Stimulated activated CD8-positive, alpha-beta memory T cell treated with anti-CD3 and anti-CD28 coated beads, Interleukin-2, amount 100 ng/mL, for 48 hours (primary cell): ENCODE measurements at places on chromosomes 11 and 22.

DNA sequence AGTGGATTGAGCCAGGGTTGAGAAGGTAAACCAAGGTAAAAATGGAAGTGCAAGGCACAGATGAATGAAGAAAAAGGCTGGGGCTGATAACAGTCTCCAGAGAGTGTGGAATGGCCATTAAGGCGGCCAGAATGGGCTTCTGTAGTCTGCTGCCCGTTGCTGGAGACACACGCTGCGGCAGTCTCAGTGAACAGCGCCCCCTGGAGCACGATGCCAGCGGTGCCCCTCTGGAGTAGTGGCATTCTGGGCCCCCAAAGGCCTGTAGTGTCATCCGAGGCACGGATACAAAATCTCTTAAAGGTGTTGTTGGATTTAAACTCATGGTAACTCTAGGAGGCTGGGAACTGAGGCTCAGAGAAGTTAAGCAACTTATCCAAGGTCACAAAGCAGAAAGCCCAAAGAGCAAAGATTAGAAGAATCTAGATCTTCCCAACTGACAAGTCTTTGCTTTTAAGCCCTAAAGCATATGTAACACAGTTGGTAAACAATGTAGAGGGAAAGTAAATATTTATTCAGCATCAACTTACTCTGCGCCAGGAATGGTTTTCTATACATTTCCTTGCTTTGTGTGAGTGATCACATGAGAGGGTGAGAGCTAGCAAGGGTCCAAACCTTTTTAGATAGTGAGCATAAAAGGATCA, 18.2 kb downstream of the KCNJ1 start:
- peak; percentile 73 for DNase-seq

DNA sequence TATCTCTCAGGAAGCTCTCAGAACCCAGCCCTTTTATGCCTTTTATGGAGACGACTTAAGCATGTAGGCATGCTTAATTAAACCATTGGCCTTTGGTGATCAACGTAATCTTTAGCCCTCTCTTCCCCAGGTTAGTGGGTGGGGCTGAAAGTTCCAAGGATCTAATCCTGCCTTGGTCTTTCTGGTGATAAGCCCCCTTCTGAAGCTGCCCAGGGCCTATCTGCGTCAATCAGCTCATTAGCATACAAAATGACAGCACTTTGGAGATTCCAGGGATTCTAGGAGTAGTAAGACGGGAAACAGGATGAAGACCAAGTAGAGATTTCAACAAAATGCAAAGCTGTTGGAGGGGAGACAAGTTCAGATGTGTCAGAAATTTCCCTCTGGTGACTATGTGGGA, 3.1 kb downstream of the FAM118A start:
- no peak for DNase-seq

DNA sequence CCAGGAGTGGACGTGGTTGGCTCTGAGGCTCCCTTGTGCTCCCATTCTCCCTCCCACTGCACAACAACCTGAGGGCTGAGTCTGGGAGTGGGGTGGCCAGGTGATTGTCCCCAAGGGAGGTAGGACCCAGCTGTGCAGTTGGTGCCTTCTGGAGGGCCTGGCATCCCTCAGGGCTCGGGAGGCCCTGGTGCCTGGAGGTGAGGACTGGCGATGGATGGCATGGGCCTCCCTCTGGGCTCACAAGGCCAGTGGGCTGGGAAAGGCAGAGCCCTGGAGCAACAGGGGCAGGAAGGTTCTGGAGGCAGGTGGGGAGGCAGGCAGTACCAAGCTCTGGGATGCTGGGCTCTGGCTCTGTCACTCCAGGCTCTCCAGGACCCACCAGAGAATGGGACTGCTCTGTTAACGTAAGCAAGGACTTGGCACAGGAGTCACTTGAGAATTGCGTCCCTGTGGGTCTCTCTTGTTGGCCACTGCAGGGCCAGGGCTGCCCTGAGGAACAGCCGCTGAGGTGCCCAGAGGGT, 114.2 kb downstream of the KCNQ1OT1 start:
- DNase-seq: no peak

DNA sequence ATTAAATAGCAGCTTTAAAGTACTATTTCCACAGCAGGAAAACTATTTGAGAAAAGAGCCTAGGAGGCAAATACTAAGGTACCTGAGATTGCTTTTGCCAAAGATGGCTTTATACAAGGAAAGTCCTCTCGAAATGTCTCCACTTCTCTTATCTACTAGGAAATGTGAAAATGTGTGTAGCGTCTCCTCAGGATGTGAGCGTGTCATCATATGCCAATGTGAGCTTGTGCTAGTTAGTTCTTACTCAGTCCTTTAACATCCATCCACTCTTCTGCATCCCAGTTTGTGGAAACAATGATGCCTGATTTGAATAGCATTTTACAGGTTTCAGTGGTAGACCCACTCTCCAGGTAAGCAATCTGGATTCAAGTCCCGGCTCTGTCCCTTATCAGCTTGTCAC, 421.0 kb downstream of the DYNC2H1 start:
- no peak for DNase-seq

DNA sequence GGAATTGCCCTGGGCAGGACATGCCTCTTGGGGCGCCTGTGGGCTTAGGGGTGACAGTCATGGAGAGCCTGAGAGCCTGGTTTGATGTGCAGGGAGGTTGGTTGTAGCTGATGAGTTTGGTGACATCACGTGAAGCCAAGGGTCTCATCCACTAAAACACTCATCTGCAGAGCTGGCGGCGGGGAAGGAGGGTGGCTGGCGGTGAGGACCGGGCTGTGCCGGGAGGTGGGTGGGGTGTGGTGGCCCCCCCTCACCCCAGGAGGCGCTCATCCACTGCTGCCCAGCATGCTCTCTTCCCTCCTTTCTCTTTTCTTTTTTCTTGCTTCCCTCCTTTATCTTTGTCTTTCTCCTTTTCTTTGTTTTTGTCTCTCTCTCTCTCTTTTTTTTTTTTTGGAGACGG, 49.0 kb downstream of the GRAMD4 start:
- DNase-seq: no peak

GRCh38 chr11:45723397-45723796, 58.0 kb upstream of the CHST1 start:
- no peak for DNase-seq

GRCh38 chr11:14347991-14348390, 11.0 kb downstream of the RRAS2 start:
- no peak for DNase-seq

DNA sequence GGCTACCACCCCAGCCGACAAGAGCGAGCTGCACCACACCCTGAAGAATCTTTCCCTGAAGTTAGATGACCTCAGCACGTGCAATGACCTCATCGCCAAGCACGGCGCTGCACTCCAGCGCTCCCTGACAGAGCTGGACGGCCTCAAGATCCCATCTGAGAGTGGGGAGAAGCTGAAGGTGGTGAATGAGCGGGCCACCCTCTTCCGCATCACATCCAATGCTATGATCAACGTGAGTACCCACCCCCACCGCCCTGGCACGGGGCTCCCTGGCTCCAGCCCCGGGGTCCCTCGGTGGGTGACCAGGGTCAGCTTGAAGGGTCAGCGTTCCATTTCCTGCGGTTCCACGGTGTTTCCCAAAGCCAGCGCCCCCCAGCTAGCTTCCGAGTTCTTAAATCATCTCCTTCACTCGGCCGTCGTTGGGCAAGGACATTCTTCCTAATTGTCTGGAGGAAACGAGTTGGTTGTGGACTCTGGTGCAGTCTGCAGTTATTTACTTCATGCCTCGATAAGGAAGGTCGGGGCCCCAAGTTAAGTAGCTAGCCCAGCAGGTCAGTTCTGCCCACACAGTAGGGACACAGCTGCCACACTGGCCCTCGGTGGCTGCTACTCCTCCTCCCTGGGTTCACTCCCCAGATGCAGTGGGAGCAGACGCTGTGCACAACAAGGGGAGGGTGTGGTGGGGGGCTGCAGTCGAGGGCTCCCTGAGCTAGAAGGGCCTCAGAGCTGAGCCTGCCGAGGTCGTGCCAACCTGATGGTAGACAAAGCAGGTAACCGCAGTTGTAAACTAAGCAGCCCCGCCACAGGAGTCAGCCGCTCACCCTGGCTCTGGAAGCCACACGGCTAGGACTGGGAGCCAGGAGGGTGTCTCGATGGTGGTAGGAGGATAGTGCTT, 97.9 kb downstream of the MORC2 start:
- DNase-seq: no peak

GRCh38 chr11:119607726-119608125, 121.3 kb downstream of the NECTIN1 start:
- no peak for DNase-seq

DNA sequence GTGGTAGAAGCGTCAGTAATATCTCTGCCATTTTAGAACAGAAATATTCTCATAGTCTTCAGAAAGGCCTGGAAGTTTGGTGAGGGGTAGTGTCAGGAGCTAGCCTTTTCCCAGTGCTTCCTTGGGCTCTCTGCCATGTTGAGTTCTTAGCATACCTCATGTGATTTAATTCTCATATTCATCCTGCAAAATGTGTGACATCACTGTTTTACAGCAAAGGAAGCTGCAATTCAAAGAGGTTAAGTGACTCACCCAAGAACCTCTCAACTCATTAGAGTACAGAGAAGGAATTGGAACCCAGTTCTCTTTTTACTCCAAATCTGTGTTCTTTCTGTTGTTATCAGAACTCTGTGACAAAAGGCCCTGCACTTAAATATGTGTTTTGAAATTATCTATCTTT, 72.1 kb downstream of the RNF169 start:
- DNase-seq: no peak
